ENCODE measurements at places on chromosomes 2 and 18.

GRCh38 chr18:6744816-6745455 lies 15.4 kb downstream of the ARHGAP28 start:
- no peak for DNase-seq

DNA sequence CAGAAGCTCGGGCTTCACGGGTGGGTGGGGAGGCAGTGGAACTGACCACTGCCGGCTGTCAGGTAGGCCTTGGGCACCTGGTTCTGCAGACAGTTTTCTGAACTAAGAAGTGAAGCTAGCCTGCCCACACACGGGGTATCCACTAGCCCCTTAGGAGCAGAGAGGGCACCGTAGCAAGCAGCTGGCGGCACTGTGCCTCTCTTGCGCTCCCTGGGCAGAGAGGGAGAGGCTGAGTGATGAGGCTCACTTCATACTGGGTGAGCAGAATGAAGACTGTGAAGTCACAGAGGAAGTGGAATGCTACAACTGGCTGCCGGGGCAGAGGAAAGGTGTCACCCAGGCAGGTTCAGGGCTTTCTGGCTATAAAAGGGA lies 753 bp downstream of the ITPRIPL1 start:
- DNase-seq: no peak

GRCh38 chr2:24076849-24077534 lies 866 bp upstream of the SF3B6 start:
- no peak for DNase-seq

DNA sequence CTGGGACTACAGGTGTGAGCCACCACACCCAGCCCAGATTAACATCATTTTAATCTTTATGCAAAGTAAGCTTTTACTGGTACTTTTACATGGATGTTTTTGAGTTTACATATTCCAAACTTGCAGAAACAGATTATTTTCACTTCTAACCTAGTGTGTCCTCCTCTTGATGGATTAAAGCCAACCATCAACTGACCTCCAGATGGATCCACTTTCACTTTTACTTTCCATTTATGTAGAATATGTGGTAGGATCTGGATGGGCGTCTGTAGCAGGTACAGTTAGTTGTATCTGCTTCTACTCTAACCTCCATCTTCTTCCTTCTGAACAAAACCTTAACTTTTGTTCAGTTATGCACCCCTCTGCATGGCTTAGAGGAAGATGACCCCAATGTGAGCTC lies 264.1 kb downstream of the CDH20 start:
- no peak for DNase-seq

DNA sequence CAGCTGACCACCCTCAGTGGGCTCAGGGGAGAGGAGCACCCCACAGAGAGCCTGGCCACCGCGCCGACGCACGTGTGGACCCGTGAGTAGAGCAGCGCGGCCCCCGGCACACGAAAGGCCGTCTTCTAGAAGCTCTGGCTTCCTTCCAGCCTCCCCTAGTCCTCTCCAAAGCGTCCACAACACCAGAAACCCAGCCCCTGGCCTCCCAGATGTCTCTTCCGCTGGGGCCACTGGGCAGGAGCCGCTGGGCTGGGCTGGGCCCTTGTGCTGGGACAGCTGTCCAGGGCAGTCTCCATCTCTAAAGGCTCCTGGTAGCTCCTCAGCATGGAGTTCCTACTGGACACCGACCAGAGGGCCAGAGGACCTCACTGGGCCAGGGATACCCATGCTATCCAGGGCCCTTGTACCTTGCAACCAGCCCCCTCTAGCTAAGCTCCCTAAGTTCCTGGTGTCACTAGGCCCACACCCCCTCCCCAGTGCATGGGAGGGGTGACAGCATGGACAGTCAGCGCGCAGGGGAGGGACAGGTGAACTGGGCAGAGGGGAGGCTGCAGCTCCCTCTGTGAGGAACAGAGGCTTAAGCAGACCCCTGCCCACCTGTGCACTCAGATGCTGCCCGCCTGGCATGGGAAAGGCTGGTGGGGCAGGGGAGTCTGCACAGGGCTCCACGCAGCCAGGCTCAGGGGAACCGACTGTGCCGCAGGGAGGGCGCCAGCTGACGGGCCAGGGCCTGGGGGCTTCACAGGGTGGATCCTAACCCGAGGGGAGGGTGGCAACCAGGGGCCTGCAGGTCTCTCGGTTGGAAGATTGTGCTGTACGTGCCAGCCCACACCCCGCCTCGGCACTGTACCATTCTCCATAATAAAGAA lies 32.9 kb downstream of the MTERF4 start:
- DNase-seq: no peak

DNA sequence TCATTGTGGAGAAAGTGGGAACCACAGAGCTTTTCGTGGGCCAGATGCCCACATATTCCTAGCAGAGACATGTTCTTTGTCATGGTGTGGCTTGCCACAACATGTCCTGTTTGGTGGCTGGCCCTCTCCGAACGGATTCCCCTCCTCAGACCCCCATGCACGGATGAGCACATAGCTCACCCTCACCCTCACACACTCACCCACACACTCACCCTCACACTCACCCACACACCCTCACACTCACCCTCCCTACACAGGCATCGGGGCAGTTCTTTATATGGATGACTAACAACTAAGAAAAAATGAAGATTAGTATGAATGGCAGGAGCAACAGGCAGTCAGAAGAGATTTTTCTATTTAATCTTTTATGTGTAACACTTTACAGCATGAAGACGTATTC lies 149.9 kb downstream of the ZNF236 start:
- DNase-seq: no peak

DNA sequence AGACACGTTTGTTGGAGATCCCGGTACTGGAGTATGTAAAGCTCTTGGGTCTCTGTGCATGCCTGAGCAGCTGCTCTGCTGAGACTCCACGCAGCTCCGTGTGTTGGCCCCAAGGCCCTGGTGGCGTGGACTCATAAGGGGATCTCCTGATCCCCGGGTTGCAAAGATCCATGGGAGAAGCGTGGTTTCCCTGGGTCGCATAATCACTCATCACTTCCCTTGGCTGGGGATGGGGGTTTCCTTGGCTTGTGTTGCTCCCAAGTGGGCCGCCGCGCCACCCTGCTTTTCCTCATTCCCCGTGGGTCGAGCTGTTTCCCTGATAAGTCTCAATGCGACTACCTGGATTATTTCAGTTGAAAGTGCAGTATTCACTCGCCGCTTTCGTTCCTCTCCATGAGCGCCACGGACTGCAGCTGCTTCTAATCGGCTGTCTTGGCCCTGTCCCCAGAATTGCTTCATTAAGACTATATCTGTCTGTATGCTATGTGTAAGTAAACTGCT lies 76.0 kb downstream of the EPC2 start:
- no peak for DNase-seq

DNA sequence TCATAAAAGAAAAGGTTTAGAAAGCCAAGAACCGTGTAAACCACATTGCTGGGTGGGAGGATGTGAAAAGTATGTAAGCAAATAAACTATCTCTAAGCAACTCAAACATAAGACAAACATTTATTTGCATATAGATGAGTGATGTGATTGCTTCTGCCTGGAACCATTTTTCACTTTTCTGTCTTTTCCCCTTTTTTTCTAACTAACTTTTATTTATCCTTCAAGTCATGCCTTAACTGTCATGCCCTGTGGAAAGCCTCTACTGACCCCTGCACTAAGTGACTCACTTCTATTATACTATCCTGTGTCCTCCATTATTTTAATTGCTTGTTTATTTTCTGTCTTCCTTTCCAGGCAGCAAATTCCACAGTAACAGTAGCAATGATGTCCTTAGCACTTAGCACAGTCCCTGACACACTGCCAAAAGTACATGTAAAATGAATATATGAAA lies 87.5 kb upstream of the CTAGE1 start:
- DNase-seq: no peak

DNA sequence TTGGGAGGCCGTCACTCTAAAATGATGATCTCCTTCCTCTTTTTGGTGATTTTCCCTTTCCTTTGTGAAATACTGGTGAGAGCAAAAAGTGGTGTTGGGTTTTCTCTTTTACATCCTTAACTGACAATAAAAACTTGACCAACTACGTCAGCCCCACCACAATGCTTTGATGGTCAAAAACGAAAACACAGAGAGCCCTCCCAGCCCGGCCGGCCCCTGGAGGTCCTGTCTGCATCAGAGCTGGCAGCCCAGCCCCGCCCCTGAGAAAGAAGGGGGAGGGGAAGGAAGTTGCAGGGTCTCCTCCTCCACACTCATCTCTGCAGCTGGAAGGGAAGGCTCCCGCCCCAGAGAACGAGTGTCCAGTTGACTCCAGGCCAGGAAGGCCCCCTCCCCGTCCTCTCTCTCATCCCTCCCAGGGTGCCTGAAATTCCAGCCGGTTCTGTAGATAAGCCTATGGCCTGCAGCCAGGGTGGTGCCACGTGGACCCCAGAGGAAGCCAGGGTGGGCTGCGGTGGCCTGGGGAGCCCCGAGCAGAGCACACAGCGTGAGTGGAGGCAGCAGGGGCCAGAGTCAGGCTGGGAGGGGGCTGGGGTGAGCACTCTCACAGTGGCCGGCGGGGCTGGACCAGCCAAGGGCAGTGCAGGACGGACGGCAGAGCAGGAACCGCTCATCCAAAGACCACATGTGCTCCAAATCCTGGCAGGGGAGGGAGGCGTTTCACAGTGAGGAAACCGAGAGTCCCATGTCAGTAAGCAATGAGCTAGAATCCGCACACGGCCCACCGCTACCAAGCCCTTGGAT lies 19.8 kb downstream of the BIN1 start:
- no peak for DNase-seq

DNA sequence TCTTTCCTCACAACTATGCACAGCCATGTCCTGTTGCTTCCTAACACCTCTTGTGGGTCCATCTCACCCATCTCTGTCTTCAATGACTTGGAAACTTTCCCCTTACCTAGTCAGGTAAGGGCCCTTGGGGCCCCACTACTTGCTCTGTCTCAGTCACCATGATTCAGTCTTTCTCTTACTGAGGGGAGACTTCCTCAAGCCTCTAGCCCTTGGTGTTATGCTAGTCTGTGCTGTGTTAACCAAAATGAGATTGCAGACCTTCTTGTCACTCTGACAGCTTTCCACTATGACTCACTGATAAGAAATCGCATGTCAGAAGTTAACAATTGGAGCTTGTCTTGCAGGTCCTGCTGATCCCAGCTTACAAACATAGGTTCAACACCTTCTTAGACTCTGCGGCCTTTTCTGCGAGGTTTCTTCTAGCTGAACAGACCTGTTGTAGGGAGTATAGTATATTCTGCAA lies 65.3 kb downstream of the WDR75 start:
- DNase-seq: no peak

GRCh38 chr2:96374211-96374951 lies 38.8 kb downstream of the NCAPH start:
- no peak for DNase-seq

GRCh38 chr2:224586127-224586695 lies 1.0 kb upstream of the CUL3 start:
- DNase-seq: no peak

DNA sequence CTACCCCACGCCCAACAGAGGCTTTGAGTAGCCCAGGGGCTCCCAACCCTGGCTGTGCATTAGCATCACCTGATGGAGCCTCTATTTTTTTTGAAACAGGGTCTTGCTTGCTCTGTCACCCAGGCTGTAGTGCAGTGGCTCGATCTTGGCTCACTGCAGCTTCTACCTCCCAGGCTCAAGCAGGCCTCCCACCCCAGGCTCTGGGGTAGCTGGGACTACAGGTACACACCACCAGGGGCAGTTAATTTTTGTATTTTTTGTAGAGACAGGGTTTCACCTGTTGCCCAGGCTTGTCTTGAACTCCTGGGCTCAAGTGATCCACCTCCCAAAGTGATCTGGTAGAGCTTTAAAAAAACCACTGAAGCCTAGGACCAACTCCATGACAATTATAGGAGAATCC lies 394.8 kb upstream of the ATP5MC3 start:
- no peak for DNase-seq

DNA sequence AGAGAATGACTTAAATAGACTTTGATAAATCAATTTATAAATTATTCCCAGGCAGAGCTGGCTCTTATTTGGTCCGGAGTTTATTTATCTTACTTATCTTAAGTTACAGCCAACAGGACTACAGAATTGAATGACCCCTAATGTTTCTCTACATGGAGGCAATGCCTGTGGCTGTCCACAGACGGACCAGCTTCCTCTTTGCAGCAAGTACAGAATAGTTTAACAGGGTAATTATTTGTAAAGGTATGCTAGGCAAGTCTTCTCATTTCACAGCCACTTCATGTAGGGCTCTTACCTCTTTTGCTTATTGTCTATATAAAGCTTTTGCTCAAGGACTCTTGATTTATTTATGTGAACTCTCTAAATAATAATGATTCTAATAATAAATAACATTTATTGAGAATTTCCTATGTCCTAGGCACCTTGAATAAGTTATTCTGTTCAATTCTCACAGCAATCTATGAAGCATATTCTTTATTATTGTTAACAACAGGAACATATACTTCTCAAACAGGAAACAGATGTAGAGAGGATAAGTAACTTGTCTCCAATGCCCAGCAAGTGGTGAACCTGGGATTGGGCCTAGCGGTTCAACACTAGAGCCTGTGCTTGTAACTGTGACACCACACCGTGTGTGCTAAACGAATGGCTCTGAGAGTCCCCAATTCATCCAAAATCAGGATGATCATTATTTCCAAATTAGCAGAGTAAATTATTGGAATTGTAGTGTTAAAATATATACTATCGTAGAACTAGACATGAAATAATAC lies 58.8 kb upstream of the NXPH2 start:
- DNase-seq: no peak

GRCh38 chr2:64996871-64997307 lies 7.7 kb downstream of the SLC1A4 start:
- DNase-seq: no peak

GRCh38 chr2:237752761-237753165 lies 45.8 kb upstream of the RBM44 start:
- peak; percentile 48 for DNase-seq

GRCh38 chr2:239186516-239187357 lies 214.1 kb downstream of the HDAC4 start:
- DNase-seq: no peak

GRCh38 chr18:79425569-79425886 lies 29.8 kb downstream of the NFATC1 start:
- no peak for DNase-seq

- DNase-seq: no peak
These were observed 726.0 kb downstream of the ERBB4 start for GRCh38 chr2:211812587-211812986.

DNA sequence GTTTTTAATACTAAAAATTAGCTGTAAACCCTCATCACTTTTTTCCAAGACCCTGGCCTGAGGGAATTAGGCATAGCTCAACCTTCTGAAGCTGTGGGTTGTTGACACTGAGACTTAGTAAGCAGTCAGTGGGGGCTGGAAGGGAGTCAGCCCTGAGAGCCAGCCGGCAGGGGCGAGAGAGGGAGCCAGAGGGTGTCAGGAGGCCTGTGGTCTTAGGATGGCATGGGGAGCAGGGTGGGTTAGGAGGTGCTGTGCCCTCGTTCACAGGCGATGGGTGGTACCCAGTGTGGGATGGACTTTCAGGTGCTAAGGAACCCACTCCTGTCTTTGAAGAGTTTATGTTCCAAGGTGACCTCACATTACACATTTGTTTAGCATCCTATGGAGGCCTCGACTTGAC lies 49.3 kb downstream of the IL1RL2 start:
- no peak for DNase-seq

GRCh38 chr18:75809151-75809925 lies 381.8 kb upstream of the SMIM21 start:
- DNase-seq: no peak

Measured in activated CD4-positive, CD25-positive, alpha-beta regulatory T cell treated with anti-CD3 and anti-CD28 coated beads, Interleukin-2, amount 50 U/mL, for 72 hours (primary cell).